Stimulated activated CD4-positive, alpha-beta T cell treated with anti-CD3 and anti-CD28 coated beads, Interleukin-2, amount 100 ng/mL, for 48 hours (primary cell): ENCODE measurements at places on chromosomes 16 and 17.

- peak; percentile 78 for DNase-seq
Measured at GRCh38 chr17:40121181-40122135, at the start of gene MSL1. MSL1 (plus strand) TSS chr17:40121971; CDS start chr17:40122613, 642 bp downstream.

- DNase-seq, result no peak
Measured at GRCh38 chr17:57733085-57733484, 12.0 kb downstream of the CCDC182 start.

DNA sequence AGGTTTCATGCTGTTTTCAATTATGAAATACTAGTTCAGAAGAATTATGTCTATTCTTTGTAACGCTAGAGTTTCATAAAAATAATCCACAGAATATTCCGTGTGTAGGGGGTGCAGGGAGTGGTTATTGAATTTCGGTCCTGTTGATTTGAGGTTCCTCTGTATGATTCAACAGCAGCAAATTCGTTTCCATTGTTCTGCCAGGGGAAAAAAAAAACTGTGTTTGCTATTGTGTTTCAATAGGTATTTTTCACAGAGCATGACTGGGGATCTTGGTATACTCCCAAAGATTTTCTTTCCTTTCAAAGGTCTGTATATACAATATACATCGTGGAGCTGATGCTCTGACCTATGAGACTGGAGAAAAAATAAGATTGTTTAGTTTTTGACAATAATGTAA is 15.8 kb downstream of the SHISA9 start:
- no peak for DNase-seq

- no peak for DNase-seq
Measured at GRCh38 chr16:10297341-10298006, 88.4 kb upstream of the ATF7IP2 start.

- DNase-seq, result no peak
Measured at GRCh38 chr16:87555647-87556046, 46.7 kb upstream of the JPH3 start.

DNA sequence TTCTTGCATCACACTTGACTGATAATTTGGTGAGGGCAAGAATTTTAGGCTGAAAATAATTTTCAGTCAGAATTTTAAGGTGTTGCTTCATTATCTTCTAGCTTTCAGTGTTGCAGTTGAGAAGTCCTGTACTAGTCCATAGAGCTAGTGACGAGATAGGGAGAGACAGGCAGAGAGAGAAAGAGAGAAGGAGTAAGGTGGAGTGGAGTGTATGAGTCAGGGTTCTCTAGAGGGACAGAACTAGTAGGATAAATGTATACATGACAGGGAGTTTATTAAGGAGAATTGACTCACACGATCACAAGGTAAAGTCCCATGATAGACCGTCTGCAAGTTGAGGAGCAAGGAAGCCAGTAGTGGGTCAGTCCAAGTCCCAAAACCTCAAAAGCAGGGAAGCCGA is 127.2 kb downstream of the UTP18 start:
- DNase-seq, result no peak

- no peak for DNase-seq
Measured at GRCh38 chr17:39703913-39704312, 4.0 kb downstream of the ERBB2 start.

- DNase-seq, result no peak
Measured at GRCh38 chr17:21166595-21167210, 39.9 kb downstream of the DHRS7B start.

DNA sequence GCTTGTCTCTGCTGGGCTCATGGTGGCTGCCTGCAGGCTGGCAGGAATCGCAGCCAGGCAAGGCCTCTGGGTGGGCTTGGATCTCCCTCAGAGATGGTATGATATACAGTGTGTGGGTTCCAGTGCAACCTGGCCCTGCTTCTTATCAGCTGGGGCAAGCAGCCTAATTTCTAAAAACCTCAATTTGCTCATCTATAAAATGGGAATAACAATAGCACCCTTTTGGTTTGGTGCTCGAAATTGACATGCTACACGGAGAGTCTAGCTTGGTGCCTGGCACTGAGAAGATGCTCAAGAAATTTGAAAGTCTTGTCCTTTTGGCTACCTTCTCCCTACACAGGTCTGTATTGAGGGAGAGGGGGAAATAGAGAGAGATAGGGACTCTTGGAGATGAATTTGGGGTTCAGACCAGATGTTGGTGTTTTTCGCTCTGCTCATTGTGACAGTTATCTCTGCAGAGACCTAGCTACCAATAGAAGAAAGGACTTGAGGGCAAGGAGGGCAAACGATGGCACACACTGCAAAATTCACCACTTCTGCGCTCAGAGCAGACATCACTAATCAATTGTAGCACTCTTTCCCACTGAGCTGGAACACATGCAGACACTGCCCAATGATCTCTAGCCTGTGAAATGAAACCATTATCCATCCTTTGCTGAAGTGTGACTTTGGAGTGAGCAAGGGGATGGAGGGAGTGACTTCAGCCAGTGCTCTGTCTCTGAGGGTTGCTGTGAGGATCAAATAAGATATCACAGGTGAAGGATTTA is 15.6 kb downstream of the BEAN1 start:
- no peak for DNase-seq

- DNase-seq, result no peak
Measured at GRCh38 chr16:19883966-19884485, 622 bp downstream of the GPRC5B start.

GRCh38 chr16:66001432-66001831 is 365.1 kb upstream of the CDH5 start:
- no peak for DNase-seq

DNA sequence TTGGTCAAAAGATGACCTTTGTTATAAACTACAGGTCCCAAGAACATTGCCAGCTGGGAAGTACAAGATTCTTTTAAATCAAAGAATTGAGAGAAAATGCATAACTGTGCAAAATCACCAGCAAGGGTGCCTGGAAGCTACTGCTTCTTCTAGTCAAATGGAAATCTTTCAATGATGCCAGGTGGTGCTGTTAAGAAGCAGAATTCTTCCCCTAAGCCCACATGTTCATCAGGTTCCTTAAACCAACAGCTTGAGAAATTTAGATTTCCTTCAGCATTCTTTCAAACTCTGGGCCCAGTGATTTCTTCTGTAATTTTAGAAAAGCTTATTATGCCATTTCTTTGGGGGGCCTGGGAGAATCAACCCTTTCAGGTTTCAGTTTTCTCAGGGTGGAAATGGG is 207.8 kb upstream of the WSCD1 start:
- no peak for DNase-seq

GRCh38 chr17:81084680-81085419 is 49.9 kb downstream of the BAIAP2 start:
- DNase-seq, result no peak

GRCh38 chr17:40320756-40321523 is 12.0 kb downstream of the RARA start:
- DNase-seq, result no peak

DNA sequence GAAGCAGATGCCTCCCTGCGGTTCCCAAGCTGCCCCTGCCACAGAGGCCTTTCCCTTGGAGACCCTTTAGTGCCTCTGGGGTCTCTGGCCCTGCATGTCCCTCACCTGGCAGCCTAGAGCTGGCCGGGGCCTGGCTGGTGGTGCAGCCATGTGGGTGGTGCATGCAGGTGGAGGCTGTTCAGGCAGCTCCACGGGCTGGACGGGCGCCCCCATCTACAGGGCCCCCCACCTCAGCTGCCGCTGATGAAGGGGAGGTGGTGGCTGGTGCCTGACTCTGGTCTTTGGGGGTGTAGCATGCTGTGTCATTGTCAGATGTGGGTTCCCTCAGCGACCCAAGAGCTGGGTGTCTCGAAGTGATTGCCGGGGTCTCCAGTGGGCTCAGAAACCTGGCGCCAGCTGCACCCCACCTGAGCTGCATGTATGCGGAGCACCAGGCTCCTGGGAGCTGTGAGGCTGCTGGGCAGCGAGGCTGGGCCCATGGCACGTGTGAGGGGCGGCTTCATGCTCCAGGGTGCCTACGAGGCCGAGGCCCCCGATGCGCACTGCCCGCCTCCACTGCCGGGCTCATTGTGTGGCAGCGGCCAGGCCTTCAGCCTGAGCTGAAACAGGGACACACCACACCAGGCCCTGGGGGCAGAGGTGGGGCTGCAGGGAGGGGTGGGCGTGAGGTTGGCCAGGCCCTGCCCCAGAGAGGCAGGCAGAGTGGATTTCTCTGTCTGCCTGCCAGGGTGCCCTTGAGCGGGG is 57.0 kb downstream of the BAIAP2 start:
- DNase-seq, result no peak
